ENCODE measurements at places on chromosomes 13 and 19. TPM values are rescaled to one million over a fixed set of nuclear protein-coding genes. Genes with fewer than 3 reads are reported as not detected.

GRCh38 chr13:40452038-40452666 lies 214.3 kb downstream of the FOXO1 start:
- DNase-seq = no peak

DNA sequence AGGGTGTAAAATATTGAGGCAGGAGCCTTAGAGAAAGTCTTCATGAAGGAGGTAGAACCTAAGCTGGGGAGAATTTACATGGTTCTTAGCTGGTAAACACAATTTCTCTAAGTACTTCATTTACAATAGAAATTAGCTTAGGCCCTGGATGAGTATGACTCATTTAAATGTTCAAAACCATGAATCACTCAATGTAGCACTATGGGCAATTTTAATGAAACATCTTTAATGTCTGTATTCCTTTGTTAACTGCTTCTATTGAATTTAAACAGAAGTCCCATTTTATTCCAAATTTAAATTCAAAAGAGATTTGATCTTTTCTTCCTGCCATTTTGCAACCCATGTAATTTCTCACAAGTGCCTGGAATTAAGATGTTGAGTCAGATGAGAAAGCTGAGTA lies 252.1 kb downstream of the RFC3 start:
- no peak for DNase-seq

DNA sequence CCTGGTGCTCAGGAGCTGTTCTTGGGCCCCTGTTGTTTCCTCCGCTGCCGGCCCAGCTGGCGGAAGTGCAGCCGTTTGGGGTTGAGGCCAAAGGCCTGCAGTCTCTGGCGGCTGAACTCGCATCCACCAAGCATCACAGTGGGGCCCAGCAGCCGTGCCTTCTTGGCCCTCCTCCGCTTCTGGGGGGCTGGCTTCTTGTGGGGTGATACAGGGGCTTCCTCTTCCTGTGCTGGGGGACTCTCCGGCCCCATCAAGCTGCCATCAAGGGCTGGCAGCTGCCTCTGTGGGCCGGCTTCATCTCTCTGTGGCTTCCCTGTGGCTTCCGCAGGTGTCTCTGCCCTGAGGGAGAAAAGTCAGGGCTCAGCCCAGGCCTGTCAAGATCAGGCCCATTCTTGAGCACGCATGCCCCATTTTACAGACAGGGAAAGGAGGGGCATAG lies 10.3 kb downstream of the ATG4D start:
- peak; percentile 43 for DNase-seq

DNA sequence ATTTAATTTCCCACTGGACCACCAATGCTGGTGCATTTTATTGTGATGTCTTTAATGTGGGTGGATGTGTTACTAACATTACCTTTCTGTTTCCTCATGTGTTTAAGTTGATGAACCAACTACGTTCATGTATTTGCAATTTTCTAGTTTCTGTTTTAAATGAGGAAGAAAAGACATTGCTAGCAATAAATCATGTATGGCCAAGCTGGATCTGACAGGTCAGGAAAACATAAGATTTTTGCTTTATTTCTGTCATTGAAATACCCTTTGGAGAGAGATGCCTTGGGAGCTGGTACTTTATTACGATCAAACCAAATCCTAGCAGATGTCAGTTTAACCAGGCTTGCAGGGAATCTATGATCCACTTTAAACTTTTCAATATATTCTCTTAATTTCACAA lies 553.2 kb downstream of the RFC3 start:
- DNase-seq = no peak

DNA sequence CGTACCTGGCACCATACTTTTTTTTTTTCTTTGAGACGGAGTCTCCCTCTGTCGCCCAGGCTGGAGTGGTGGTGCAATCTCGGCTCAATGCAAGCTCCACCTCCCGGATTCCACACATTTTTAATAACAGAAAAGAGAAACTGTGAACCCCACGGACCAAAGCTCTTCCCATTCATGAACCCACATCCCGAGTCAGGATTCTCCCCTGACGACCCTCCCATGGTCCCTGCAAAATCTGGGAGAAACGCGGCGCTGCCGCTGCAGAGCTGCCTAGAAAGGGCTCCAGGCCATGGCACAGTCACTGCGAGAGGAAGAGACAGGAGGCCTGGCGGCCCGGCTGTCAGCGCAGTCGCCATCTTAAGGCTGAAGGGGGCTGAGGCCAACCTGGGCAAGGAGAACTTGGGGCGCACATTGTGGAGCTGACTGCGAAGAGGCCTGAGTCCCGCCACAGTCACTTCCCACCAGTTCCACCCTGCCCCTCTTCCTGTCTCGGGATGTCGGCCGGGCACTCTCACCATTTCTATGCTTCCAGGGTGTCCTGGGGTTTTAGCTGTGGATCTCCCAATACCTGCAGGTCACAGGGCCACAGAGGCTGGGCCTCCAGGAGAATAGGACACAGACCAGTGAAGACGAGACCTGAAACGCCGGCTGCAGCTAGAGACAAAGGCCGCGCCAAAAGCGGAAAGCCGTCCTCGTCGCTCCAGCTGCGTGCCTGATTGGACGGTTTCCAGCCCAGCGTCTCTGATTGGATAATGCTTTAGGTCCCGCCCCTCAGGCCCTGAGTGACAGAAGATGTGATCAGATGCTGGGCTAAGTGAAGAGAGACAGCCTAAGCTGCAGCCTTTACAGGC lies 71.0 kb downstream of the ZNF486 start:
- DNase-seq = peak; percentile 97

DNA sequence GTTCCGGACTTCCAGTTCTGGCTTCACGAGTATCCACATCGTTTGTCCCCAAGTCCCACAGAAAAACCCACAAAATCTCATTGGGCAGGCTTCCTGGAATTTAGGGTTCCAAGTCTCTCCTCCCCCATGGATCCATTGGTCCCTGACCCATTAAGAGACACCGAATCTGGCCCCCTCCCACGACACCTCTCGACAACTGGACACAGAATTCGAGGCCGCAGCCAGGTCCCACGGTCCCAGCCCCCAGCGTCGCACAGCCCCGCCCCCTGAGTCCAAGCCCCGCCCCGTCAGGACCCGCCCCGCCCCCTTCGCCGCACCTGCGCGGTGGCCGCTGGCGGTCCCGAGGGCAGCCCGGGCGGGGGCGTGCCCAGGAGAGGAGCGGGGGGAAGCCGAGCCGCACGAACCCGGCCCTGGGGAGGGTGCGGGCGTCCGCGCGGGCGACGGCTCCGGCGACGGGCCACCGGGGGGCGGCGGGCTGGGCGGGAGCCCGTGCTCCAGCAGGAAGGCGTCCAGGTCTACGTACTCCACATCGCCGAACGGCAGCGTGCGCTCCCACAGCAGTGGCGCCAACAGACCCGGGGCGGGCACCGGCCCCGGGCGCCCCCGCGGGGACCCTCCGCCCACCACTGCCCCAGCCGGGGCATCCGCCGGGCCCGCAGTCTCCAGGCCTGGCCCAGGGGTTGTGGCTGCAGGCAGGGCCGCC lies 1.8 kb downstream of the DBP start:
- peak; percentile 68 for DNase-seq

DNA sequence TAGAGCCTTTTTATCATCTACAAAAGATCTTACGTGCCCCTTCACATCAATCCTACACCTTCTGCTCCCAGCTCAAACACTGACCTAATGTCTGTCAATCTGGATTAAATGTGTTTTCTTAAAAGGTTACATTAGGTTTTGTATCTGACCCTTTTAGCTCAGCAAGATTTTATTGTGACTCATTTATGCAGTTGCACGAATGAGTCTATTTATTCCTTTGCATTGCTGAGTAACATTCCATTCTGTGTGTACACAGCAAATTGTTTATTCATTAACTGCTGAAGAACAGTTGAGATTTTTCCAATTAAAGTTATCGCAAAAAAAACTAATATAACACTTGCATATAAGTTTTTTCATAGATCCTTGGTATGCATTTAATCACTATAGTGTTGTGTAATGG lies 253.9 kb upstream of the GPC6 start:
- no peak for DNase-seq

- DNase-seq = peak; percentile 65
These were observed 495 bp downstream of the DCLK1 start for GRCh38 chr13:36130552-36131221.

DNA sequence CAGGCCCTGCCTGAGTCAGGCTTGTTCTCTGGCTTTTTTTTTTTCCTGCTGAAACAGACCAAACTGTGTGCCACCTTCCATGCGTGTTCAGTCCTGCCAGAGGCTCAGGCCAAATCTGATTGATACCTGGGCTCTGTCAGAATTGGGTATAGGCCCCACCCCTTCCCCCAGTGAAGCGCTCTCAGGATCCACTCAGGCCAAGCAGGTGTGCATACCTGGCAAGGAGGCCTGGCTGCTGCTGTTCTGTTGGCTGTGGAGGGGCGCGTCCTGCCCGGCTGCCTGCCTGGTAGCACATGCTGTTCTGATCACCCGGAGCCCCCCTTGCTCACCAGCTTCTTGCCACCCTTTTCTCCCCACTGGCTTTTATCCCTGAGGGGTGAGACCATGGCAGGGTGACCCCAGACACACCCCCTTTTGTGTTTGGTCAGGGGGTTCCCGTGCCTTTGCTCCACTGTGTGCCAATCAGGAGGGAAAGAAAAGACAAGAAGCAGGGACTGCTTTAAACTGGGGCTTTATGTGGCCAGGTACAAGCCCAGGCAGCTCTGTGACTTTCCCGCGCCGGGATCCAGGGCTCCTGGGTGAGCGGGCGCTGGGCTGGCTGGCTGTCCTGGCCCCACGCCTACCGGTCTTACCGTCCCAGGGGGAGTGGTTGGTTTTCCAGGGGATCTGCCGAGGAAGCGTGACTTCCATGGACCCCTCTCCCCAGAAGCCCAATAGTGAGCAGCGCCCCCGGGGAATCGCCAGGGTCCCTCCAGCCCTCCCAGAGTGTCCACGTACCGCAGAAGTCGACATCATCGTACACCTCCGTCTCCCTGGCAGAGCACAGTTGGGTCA lies 12.7 kb downstream of the PRAM1 start:
- no peak for DNase-seq

DNA sequence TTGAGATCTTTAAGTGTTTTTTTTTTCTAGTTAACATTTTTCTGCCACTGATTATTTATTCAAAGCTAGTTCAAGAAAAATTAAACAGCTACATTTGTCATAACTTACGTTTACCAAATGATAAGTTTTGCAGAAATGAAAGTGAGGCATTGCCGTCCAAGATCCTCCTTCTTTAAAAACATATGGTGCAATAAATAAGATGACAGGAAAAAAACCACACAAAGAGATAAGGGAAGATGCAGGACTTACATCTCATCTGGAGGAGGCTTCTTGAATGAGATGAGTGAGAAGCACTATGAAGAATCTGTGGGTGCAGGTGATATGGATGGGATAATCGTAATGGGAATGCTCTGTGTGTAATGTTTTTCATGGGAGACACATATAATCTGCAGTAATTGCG lies 12.4 kb downstream of the TNFSF13B start:
- no peak for DNase-seq

DNA sequence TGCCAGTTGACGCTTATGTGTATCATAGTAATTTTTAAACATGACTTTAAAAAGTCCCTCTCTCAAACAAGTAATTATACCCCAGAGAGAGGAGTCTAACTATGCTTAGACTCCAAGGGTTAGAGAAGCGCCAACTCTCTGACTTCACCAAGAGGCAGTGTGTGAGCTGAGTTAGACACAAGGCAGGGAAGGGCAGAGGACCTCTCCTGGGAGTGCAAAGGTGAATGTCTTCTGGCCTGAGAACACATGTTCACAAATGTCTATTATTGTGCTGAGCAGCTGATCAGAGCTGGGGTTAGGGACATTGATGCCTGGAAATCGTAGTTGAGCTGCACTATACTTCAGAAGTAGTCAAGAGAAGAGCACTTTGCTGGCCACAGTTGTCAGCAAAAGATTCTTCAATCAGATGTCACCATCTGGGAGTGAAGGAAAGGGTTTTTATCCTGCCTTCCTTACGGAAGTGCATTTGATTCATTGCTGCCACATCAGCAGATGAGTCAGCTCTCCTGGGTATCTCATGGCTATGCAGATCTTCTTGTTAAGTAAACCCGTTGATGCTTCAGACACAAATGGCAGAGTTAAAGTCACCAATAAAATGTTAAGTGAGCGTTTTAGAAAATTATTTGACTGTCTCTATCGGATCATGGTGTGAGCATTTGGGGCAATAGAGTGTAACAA lies 283.2 kb upstream of the ARGLU1 start:
- no peak for DNase-seq

GRCh38 chr19:33811736-33812387 lies 15.2 kb downstream of the KCTD15 start:
- no peak for DNase-seq

GRCh38 chr13:113890774-113891480 lies 27.1 kb upstream of the GAS6 start:
- DNase-seq = no peak

- peak; percentile 36 for DNase-seq
These were observed 6.2 kb downstream of the ZNF444 start for GRCh38 chr19:56147307-56147706.

DNA sequence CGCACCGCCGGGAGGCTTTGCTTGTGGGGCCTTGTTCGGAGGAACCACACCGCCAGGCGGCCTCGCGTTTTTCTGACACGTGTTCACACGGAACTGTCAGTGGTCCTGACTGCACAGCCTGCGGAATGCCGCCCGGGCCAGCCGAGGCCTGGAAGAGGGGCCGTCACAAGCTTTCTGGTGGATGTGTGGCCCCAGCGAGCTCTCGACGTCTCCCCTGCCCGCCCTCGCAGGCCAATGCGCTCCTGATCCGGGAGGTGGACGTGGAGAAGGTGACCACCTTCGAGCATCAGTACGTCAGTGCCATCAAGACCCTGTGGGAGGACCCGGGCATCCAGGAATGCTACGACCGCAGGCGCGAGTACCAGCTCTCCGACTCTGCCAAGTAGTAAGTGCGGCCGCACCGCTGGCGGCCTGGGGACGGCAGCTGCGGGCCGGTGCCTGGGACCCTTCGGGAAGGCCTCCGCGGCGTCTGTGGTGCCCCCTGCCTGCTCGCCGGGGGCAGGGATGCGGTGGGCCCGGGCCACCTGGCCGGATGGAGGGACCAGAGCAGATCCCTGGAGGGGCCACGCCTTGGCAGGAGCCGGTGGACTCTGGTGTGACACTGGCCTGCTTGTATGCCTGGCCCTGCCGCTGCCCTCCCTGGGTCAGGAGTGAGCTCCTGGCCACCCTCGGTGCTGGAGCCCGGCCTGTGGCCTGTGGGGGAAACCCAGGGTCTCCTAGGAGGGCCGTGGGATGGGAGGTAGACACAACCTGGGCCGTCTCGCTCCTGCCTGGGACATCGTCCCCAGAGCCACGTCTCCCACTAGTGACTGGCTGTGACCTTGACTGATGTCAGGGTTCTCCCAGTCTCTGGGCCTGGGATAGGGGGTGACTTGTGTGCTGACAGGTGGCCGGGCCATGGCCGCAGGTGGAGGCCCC lies 19.2 kb downstream of the GNA11 start:
- no peak for DNase-seq

The CAB39L gene
- polyA plus RNA-seq = 3.5 TPM

The ZNF433 gene
- 3.2 TPM for polyA plus RNA-seq

The FBL gene
- 331 TPM for polyA plus RNA-seq

The KLK2 gene
- polyA plus RNA-seq = not detected

The MYO1F gene
- polyA plus RNA-seq = 5.3 TPM

The ZNF432 gene
- 10.3 TPM for polyA plus RNA-seq

The FGF22 gene
- polyA plus RNA-seq = 0.31 TPM

The TEX29 gene
- 0.24 TPM for polyA plus RNA-seq

The PLEKHF1 gene
- 6.1 TPM for polyA plus RNA-seq

The DAND5 gene
- polyA plus RNA-seq = 0.22 TPM

The S1PR4 gene
- 0.37 TPM for polyA plus RNA-seq

The APLP1 gene
- 7.3 TPM for polyA plus RNA-seq

The KL gene
- polyA plus RNA-seq = 1.9 TPM

The PPP5C gene
- polyA plus RNA-seq = 60.2 TPM

The CD37 gene
- 15.3 TPM for polyA plus RNA-seq

The ERICH6B gene
- 0.47 TPM for polyA plus RNA-seq

The DACH1 gene
- 8.3 TPM for polyA plus RNA-seq

The SIGLEC14 gene
- polyA plus RNA-seq = 1.4 TPM

The SYCN gene
- not detected for polyA plus RNA-seq

The SLAIN1 gene
- 5.0 TPM for polyA plus RNA-seq
